Non-pigmented ciliary epithelial cell (primary cell): ENCODE measurements at places on chromosomes 4 and X.

DNA sequence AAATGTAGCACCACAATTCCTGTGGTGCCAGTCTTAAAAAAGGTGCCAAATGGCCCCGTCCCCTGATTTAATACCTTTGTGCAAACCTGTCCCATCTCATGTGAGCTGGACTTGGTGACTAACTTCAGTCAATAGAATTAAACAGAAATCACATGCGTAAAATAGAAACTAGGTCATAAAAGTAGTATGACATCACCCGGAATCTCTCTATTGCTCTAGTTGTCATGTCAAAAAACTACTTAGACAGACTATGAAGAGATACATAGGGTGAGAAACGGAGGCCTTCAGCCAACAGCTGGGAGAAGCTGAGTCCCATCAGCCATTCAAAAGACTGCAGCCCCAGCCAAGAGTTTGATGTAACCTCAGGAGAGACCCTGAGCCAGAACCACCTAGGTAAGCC lies 293.5 kb upstream of the HS3ST1 start:
- DNase-seq, result no peak

DNA sequence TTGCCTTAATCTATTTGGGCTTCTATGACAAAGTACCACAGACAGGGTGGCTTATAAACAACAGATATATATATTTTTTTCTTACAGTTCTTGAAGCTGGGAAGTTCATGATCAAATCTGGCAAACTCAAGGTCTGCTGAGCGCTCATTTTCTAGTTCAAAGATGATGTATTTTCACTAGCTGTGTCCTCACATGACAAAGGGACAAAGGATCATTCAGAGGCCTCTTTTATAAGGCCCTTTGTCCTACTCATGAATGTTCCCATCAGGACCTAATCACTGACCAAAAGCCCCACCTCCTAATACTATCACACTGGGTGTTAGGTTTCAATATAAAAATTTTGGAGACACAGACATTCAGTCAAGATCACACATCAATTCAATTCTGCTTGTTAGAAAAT lies 2025.2 kb downstream of the PCDH7 start:
- no peak for DNase-seq

DNA sequence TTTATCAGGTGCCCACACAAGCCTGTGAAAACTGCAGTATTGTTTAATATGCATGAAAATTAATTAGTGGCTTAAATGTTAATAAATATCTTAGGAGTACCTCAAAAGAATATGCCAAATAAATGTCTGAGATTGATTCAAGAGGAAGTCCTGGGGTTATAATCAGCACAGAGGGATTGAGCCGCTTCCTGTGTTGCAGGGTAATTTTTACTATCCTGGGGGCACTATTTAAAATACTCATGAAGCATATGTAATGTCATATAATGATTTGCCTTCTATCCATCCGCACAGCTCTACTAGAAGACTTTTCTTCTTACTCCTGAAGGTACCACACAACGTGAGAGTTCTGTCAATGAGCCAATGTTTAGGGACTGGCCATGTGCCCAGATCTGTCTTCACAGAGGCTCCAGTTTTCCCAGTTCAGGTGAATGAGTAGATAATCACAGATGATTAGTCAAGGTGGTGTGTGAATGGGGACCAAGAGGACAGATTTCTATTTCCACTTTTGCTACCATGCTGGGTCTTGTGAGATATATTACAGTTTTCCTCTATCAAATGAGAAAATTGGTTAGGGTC lies 233.3 kb downstream of the USP46 start:
- DNase-seq, result no peak

DNA sequence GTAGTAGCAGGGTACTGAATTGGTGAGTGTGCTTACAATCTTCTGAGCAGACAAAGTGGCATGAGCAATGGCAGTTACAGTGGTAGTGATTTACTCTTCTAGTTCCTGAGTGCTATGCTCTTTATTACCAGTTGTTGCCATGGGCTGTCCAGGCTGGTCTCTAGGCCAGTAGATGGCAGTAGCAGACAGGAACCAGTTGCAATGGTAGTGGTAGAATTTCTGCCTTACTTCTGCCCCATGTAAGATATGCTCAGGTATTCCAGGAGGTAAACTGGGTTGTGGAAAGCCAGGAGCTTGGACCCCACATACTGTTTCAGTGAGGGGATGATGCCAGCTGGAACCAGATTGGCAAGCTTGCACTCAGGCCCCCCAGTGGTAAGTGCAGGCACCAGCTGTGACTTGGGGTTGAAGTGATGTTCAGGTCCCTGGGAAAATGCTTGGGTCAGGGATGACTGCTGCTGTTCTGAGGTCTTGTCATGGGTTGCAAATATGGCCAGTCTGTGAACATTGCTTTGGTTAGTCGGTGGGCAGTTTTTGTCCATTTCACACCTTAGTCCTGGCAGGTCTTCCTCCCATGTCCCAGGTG lies 63.0 kb upstream of the ZXDB start:
- no peak for DNase-seq

DNA sequence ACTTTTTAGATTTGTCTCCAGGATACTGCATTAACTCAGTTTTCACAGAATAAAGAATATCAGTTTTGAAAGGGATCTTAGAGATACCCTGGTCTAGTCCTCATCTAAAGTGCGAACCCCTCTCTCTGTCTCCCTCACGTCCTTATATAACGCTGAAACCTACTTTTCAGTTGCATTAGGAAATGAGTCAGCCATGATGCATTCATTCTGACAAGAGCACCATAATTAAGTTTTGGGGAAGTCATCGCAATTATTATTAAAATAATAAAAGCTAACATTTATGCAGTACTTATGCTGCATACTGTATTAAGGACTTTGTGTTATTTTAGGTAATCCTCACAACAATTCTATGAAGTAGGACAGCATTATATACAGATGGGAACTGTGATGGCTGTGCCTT lies 116.1 kb downstream of the REELD1 start:
- DNase-seq, result no peak

DNA sequence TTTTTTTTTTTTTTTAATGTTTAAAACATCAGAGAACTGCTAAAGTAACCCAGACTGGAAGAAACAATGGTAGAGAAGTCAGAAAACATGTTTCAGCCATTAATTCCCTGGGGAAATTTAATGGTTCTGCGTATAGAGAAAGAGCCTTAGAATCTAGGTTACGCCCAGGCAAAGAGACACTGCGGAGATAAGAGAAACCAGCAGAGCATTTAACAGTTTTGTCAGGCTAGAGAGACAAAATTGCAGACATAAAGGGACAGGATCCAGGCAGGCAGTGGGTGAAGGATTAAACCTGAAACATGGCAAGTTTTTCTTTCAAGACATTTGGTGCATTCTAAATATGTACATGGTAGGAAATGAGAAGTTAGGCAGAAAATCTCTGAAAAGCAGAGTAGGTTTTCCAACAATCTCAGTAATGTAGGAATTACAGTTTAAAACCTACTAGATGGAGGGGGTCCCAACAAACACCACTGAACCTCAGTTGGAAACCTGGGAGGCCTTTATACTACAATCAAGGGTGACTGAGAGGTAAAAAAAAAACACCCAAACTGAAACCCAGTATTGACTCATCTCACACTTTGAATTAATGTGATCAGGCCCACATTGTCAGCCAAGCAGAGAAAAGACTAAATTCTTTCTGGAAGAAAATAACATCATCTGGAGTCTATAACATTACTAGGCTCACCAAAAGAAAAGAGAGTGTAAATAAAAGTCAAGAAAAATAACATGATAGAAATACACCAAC lies 254.2 kb upstream of the NWD2 start:
- DNase-seq, result no peak

GRCh38 chr4:105102016-105102415 lies 44.7 kb upstream of the TET2 start:
- DNase-seq, result no peak

GRCh38 chrX:153651540-153652079 lies 4.6 kb downstream of the DUSP9 start:
- no peak for DNase-seq

DNA sequence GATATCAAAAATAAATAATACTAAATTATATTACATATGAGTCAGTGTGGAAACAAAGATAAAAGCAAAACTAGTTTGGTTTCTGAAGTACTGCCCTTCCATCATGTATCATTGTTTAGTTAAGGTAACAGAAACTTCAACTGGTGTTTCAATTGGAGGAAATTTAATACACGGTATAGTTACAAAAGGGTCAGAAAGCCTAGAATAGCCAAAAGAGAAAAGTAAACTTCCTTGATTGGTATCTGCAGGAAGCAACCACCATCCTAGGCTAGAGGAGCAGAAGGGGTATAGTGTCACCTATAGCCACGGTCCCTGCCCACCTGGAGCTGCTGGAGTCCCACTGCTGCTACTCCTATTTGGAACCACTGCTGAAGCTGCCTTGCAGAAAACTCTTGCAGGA lies 185.6 kb downstream of the SLC7A11 start:
- no peak for DNase-seq

DNA sequence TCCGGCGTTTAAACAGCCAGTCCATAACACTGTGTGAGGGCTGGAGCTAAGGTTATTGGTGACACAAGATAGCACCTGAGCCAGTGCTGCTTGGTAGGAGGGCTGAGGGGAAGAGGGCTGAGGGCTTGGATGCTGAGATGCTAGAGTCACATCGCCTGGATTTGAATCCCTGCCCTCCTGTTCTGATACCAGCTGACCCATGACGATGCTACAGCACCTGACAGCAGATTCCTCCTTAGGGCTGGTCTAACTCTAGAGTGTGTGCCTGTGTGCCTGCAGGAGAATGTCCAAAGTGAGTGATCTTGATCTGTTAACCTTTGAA lies 102.5 kb downstream of the PTTG2 start:
- DNase-seq, result no peak

GRCh38 chrX:72271091-72271788 lies 5.8 kb downstream of the RPS4X start:
- no peak for DNase-seq

DNA sequence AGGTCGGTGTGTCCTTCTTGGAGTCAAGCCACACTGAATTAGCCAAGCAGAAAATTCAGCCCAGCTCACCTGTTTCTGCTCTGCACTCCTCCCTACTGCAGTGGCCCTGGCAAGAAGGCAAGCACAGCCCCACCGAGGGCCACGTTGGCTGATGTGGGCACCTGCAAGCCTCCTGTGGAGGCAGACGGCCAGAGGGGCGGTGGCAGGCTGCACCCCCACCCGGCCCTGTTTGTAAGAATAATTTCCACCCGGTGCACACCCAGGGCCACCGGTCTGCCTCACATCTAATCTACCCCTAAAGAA lies 18.8 kb downstream of the PPP2R2C start:
- DNase-seq, result no peak
